Omental fat pad (tissue), 4 donors: ENCODE measurements at places on chromosomes 3 and 15.

- DNase-seq: no peak
Observed at GRCh38 chr3:83496462-83496861, 1462.3 kb upstream of the CADM2 start.

GRCh38 chr3:106428565-106428994, 559.8 kb upstream of the CBLB start:
- DNase-seq: no peak

GRCh38 chr15:83472151-83472550, 25.0 kb downstream of the SH3GL3 start:
- DNase-seq: no peak

GRCh38 chr3:46632792-46633191, 20.5 kb downstream of the FAM240A start:
- DNase-seq: no peak

- DNase-seq: no peak
Observed at GRCh38 chr15:97995881-97996603, 35.5 kb downstream of the ARRDC4 start.

DNA sequence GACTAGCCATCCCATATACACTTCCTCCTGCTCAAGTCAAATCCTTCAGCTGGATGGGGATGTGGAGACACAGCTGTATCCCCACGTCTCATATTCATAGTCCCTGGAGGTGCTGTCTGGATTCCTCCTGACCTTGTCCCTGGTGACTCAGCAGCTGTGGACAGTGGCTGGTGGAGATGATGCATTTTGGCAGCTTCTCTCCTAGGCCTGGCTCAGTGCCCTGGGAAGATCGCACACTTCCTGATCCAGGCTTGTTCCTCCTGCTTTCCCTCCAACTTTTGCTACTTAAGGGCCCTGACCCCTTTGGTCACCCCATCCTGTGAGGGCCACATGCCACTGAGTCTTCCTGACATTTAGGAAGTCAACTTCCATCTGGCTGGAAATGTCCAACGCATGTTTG, 44.4 kb downstream of the ADAMTSL3 start:
- no peak for DNase-seq

- DNase-seq: no peak
Observed at GRCh38 chr3:41202834-41203345, 3.6 kb downstream of the CTNNB1 start.
